ENCODE measurements at places on chromosomes 1 and 21.
A peak's percentile ranks its signal among the peaks of the same experiment; 100 is the strongest.

DNA sequence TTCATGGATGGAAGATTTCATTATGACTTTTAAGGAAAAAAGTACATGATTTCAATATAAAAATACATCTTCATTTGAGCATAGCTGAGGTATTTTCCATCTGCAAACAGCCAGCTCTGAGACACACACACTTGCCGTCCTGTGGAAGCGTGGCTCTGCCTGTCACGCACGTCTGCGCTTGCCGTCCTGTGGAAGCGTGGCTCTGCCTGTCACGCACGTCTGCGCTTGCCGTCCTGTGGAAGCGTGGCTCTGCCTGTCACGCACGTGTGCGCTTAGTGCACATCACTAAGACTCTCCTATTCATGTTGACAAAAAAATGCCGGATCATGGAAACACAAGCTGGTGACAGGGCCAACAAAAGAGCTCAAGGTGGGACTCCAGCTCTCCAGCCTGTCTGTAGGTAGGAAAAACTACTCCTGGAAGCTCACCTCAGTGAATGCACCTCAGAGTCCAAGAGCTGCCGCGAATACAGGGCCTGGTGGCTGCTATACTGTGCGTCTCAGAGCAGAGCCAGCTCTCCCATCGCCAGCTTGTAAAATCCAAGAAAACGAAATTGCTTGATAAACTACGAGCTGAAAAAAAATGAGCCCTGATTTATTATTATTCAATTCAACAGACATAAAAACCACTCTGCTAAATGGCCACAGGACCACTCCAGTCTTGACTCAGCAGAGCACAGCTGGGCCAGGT, 69.3 kb downstream of the SLC37A1 start:
- DNase-seq = no peak

DNA sequence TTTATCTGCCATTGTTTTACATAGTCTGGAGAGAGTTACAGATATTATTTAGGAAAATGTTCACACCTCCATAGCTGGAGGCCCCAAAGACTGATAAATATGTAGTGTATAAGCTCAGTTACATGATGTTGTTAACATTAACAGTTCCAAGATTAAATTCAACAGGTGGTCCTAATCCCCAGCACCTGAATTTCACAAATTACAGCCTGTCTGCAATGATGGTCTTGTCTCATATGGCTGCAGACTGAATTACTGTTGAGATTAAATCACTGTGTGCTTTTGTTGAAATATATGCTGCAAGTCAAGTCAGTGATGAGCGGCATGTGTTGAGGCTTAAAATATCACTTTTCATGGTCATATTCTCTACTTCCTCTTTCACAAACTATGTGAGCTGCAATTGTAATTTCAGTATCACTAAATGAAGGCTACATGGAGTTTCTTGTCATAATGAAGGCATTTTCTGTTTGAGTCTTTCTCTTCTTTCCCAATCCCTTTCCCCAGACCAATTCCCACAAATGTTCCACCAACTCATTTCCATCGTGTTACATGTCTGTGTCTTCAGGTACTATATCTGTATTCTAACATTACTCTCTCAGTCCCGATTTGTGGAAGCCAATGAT, 4.2 kb downstream of the ST6GALNAC5 start:
- DNase-seq = peak; percentile 62

DNA sequence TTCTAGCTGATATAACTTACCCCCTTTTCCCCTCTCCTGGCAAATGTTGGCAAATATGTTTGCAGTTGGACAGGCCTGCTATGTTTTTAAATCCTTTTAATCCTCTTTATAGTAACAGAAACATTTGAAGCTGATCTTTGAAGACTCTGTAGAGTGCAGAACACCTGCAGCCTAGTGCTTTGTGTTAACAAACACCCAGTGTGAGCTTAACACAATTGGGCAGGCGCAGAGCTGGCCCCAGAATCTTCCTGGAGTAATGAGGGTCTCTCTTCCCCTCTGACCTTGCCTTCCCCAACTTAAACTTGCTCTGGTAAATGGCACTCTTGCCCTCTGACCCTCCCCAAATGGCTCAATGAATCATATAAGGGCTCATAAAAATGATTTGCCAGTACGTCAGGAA, 247.9 kb upstream of the LYPLAL1 start:
- no peak for DNase-seq

DNA sequence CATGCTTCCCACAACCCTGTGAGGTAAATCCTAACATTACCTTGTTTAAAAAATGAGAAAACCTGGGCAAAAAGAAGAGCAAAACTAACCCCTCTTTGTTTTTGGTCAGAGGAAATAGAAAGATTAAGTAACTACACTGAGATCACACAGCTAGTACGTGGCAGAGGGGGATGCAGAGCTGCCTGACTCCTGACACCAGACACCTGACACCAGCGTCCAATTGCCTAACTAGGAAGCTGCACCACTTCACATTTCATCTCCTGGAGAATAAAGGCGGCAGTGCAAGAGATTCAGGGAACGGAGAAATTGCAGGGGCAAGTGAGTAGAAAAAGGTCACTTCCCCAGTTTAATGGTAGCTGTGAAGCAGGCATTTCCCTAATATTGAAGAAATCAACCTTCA, 229.3 kb upstream of the PTBP2 start:
- DNase-seq = no peak

DNA sequence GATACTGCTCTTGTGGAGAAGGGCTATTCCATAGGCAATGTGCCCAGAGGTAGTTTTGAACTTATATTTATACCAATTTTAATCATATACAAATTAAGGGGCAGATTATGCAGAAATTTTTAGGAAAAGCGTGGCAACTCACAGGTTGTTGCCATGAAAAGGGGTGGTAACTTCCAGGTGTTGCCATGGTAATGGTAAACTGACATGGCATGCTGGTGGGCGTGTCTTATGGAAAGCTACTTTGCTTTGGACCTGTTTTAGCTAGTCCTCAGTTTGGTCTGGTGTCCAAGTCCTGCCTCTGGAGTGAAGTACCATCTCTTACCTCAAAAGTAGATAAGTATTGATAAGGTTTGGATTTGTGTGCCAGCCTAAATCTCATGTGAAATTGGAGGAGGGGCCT, 7.9 kb upstream of the IL23R start:
- DNase-seq = no peak

- DNase-seq = peak; percentile 45
Measured at GRCh38 chr1:93715529-93716126, 34.0 kb upstream of the BCAR3 start.

DNA sequence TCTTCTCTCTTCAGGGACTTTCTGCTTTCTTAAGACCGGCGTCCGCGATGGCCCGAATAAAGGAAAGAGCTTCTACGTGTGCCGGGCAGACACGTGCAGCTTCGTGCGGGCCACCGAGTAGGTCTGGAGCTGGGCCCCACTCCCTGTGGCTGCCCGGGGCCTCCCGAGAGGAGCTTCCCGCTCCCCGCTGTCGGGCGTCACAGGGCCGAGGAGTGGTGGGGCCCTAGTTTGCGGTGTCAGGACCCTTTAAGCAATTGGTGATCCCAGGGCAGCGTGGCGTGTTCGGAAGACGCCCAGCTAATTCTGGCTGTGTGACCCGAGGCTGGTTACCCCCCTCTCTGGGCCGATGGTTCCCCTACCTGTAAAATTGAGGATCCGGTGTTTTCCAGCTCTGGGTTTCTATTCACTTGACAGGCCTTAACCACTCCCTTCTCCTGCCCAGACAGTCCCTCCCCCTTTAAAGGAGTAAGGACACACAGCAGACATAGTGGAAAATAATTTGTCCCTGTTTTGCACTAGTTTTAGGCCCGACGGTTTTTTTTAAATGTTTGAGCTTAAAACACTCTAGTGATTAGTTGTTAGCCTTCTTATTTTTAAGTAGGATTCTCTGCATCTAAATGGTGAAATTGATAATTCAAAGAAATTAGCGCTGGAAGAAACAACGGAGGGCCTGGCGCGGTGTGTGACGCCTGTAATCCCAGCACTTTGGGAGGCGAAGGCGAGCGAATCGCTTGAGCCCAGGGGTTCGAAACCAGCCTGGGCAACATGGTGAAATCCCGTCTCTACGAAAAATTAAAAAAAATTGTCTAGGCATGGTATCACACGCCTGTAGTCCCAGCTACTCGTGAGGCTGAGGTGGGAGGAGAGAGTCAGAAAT, 553 bp downstream of the TTF2 start:
- peak; percentile 39 for DNase-seq

- peak; percentile 52 for DNase-seq
Measured at GRCh38 chr1:60281360-60281932, 207.9 kb upstream of the C1orf87 start.

- peak; percentile 46 for DNase-seq
Measured at GRCh38 chr21:15051644-15052458, 12.9 kb downstream of the NRIP1 start.

DNA sequence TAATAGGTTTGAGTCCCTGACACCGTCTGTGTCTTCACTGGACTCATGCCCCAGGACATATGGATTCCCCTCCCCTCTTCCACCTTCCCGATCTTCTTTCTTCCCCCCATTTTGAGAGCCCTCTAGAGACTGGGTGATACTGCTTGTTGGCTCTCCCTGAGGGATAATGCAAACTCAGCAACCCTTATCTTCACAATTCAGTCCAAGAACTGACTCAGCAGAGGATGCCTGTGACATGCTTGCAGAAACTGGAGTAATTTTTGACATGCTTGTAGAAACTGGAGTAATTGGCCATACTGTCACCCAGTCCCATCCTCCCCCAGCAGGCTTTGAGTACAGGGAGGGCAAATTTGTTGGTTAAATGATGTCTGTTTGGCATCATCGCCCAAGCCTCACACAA, 127.6 kb upstream of the CTTNBP2NL start:
- DNase-seq = no peak

GRCh38 chr1:9914610-9914937, 4.5 kb upstream of the CTNNBIP1 start:
- no peak for DNase-seq

DNA sequence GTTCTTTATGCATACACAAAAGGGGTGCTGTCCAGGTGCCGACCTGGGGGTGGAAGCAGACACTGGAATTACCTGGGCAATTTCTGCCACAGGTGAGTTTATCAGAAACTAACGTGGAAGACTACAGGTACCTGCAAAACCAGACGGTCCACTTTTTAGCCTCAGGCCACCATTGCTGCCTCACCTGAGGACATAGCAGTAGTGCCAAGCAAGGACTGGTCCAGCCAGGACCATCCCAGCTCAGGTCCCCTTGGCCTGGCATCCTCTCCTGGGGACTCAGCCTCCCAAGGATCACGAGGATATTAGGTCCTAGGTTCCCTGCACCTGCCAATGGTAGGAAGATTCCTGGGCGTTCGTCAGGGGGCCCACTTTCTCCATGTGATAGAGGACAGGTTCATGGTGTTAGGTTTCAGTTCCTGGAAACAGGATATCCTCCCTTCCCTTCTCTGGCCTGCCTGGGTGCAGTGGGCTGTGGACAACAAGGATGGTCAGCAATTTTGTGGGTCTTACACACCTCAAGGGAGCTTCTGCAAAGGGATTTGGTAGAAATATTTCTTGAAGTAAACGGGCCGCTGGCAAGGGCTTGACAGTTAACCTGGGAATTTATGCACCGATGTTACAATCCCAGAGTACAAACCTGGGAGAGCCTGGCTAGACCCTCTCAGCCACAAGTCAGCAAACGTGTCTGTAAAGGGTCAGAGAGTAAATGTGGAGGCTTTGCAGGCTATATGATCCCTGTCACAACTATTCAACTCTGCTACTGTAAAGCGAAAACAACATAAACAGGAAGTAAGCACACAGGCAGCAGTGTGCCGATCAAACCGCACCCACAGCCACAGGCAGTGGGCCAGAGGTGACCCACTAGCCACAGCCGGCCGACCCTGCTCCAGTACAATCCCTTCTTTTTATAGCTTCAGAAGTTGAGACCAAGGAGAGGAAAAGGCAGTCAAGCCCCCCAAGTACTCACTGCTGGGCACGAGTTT, 71.4 kb upstream of the RAB4A start:
- DNase-seq = no peak

GRCh38 chr1:150006881-150007421, 3.6 kb downstream of the OTUD7B start:
- no peak for DNase-seq

DNA sequence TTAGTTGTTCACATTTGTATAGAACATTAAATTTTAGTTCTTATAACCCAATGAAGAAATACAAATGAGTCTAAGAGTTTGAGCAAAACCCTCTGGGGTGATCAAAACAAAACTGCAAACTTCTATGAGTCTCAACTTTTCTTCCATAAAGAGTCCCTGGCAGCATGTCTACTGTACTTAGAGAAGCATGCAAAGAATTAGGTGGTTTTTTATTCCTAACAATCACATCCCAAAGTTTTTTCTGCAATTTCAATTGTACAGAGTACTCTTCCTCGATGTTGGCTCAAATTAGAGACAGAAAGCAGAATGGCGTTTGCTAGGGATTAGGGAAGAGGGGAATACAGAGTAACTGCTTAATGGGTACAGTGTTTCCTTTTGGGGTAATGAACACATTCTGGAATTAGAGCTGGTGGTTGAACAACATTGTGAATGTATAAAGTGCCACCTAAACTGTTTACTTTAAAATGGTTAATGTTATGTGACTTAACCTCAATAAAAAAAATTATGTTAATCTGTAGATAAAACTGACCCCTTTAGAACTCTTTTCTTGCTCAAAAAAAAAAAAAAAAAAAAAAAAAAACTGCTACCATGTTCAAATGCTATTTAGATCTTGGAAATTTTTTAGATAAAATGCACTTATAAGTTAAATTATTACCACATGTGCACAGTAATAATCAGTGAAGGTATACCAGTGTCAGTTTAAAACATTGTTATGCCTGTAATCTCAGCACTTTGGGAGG, 4.8 kb downstream of the RC3H1 start:
- no peak for DNase-seq

- no peak for DNase-seq
Measured at GRCh38 chr1:220151454-220151853, 57.5 kb downstream of the IARS2 start.

- no peak for DNase-seq
Measured at GRCh38 chr1:109241344-109241743, 8.0 kb upstream of the CELSR2 start.

GRCh38 chr1:116257341-116257767, 115.7 kb upstream of the ATP1A1 start:
- DNase-seq = peak; percentile 16

GRCh38 chr1:75472971-75473603, 137.8 kb downstream of the SLC44A5 start:
- no peak for DNase-seq

DNA sequence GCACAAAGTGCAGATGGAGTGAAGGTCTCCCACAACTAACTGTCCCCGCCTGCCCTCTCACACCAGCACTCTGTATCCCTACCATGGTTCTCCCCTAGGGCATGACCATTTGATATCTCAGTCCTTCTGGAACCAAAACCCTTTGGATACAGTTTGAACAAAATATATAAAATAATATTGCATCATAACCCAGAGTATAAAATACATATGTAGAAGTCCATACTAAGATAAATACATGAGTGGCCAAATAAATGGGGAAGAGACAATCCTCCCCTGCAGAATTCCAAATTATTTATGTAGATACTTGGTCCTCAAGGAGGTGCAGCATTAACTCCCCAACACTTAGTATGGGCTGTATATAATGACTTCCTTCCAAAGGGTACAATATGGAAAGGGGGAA, 207.4 kb downstream of the RRAGC start:
- no peak for DNase-seq

DNA sequence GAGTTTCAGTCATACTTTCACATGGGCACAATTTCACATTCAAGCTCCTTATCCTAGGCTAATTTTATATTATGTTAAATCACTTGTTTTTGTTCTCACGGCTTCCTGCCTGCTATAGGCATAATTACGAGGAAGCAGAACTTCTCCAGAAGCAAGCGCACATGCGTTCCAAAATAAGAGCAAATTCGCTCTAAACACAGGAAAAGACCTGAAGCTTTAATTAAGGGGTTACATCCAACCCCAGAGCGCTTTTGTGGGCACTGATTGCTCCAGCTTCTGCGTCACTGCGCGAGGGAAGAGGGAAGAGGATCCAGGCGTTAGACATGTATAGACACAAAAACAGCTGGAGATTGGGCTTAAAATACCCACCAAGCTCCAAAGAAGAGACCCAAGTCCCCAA, at the start of gene CORT:
TSS of gene CORT (plus strand) at position 281 of the 400 bp plus-strand sequence. CDS start 193 bp downstream, outside the sequence.
- no peak for DNase-seq

Data from GM13977 (cell line).